SHP77 (cell line): ENCODE measurements at places on chromosomes 7 and 10.

DNA sequence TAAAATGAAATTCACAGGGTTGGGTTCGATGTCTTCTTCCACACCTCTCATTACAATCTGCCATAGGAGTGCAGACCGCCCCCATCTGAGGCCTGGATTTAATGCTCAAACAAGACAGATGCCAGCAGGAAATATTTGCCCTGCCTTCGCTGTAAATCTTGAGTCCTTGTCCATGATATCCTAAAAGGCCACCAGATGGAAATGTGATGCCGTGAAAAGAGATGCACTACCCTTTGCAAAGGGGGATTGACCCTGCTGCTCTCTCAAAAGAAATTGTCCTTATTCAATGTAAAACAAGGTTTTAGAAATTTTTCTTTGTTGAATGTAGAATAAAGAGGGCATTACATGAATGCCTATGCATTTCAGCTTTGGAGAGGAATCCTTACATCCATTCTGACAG is 37.5 kb downstream of the AGAP4 start:
- no peak for DNase-seq

- peak; percentile 6 for DNase-seq
Measured at GRCh38 chr7:144391823-144392255, 11.7 kb downstream of the NOBOX start.

DNA sequence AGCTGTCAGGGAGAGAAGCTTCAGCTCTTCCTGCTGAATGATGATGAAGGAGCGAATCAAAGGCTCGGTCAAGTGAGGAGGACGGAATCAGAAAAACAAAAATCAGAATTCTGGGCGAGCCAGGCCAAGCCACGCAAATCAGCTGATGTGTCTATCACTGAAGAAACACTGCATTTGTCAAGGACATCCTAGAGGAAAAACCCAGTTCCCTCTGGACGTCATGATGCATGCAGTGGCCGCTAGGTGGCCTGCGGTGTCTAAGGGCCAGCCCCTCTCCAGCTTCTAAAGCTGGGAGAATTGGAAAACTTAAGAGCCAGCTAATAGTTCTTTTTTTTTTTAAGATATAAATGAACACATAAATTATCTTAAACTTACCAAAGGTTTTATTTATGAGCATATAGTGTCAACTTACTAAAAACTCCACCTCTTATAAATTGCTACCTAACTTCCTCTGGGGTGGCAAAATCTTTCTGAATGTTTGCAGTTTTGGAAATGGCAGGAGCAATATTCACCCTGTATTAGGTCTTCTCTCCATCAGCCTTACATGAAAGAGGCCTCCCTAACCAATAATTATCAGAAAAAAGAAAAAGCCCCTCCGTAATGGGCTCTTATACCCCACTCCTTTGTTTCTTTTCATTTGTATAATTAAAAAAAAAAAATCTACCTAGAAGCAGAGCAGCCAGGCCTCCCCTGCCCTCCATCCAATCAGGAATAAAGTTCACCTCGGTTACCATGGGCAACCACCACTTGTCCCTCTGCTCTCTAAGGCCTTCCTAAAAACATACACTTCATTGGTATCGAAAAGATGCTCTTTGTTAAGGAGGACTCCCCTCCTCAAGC is 186.8 kb downstream of the USP6NL start:
- peak; percentile 65 for DNase-seq

DNA sequence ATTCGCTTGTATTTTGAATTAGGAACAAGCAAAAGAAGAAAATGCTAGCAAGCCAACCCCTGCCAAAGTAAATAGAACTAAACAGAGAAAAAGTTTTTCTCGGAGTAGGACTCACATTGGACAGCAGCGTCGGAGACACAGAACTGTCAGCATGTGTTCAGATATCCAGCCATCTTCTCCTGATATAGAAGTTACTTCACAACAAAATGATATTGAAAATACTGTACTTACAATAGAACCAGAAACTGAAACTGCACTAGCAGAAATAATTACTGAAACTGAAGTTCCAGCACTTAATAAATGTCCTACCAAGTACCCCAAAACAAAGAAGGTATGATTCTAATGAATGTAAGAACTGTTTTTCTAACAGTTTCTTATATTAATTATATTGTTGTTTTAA is 87.9 kb downstream of the KMT2E start:
- DNase-seq, result no peak

DNA sequence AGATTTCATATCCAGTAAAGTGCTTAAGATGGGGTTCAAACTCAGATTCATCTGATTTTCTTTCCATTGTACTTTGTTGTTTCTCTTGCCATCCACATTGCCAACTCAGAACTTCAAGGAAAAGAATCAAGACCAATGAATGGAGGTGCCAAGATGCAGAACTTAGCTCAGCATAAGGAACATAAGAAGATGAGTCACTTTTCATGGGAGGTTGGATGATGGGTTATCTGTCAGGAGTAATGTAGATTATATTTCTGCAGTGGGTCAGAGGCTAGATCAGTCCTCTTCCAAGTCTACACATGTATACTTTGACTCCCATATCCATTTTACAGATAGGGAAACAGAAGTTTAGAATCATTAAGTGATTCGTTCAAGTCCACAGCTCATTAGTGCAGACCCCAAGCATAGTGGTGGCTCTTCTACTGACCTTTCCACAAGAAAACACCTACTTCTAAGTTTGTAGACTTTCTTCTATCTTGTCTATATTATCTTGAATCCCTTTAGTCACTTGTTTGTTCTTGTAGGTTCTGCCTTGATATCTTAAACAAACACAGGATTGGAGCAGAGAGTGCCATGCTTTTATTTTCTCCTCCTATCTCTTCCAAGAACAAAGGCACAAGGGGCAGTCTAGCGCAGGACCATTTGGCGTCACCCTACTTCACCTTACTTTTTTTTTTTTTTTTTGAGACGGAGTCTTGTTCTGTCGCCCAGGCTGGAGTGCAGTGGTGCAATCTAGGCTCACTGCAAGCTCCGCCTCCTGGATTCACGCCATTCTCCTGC is 14.0 kb upstream of the ADD3 start:
- DNase-seq, result no peak

DNA sequence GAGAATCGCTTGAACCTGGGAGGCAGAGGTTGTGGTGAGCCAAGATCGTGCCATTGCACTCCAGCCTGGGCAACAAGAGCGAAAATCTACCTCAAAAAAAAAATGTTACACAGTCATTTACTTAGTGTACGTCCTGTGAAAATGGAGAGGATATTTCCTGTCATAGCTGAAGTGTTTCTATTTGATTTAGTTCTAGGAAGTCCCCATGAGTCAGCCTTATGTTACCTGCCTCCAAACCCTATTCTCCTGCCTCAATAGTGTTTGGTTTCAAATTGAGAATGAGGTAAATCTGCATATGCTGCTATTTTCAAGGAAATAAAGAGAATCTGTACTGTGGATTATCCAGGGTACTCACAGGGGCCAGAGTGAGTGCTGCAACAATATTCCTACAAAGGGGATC is 1284.5 kb upstream of the AUTS2 start:
- no peak for DNase-seq

- no peak for DNase-seq
Measured at GRCh38 chr10:11813855-11814567, 9.1 kb upstream of the PROSER2 start.

DNA sequence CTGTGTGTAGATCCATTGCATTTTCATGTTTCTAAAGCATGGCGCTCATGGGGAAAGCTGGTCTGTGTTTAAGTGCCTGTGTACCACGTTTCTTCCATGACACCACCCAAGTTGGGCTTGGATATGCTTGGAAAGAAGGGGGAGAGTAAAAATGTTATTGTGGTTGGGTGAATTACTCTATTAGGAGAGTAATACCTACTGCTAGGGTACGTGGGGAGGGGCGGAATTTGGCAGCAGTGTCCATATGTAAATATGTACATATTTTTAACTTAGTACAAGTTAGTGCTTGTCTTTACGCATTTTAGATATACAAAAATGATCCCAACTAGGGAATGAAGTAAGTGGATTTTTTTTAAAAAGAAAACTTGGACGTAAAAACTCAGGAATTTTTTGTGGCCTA is 42.9 kb upstream of the SAMD8 start:
- DNase-seq, result no peak

- DNase-seq, result no peak
Measured at GRCh38 chr10:132162590-132163277, 24.0 kb upstream of the DPYSL4 start.

DNA sequence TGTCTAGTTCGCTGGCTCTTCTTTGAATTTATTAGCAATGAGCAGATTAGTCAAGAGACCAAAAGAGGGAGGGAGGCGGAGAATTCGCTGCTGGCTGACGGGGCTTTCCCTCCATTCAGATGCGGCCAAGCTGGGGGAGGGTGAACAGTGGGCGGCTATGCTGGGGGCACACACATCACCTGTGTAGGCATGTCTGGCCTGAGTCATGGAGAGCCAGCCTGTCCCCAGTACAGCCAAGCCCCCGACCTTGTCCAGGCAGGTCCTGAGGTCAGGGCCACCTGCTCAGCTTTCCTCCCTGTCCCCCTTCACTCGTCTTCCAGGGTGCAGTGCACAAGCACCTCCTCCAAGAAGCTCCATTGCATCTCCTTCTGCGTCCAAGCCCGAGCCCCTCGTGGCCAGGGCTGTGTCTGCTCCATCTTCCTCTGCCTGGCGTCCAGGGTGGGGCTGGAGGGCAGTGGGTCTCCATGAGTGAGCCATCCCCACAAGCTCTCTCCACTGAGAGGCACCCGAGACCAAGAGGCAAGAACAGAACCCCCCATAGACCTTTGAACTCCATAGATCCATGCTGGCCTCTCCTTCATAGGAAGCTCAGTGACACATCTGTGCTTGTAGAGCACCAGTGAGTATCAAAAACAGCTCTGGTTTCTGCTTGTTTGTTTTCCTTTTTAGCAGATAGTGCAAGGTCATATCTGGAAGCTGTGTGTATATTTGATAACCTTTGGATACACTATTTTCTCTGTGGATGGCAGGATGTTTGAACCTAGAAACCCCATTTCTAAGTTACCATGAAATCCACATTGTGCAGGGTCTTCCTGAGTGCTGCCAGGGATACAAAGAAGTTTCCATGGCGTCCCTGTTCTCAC is 1.9 kb upstream of the DEPP1 start:
- no peak for DNase-seq

GRCh38 chr10:87804939-87805569 is 13.0 kb downstream of the ATAD1 start:
- DNase-seq, result no peak

DNA sequence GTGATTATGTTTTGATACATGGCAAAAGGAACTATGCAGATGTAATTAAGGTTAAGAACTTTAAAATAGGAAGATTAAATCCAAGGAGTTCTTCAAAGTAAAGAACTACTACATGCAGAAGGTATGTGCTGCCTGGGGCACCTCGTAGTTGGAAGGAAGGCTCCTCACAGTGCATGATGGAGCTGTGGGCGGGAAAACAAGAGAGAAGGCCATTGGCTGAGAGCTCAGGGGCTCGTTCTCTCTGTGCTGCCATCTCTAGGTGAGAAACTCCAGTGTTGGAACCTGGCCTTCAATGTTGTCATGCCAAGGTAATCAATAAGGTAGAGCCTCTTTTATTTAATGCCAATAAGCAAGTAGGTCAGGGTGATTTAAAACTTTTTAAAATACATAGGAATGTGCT is 391.4 kb upstream of the ETV1 start:
- no peak for DNase-seq

GRCh38 chr7:151082141-151083070 is 887 bp downstream of the TMUB1 start:
- DNase-seq, result no peak

- no peak for DNase-seq
Measured at GRCh38 chr10:98582363-98582762, 135.6 kb upstream of the HPS1 start.

DNA sequence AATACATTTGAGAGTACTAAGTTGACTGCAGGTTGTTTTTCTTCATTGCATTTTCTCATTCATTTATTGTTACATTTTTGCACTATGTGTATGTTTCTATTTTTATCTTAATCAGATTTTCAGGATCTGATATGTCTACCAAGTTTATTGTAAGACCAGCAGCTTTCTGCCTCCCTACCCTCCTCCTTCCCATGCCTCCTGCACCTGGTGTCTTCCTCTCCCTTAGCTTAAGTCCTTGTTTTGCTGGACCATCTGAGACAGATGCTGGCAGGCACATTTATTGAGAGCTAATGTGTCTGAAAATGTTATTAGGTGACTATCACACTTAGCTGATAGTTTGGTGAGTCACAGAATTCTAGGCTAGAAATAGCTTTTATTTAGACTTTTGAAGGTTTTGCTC is 79.6 kb downstream of the ANLN start:
- DNase-seq, result no peak

GRCh38 chr7:960269-960871 is 5.9 kb upstream of the ADAP1 start:
- DNase-seq, result no peak

- DNase-seq, result no peak
Measured at GRCh38 chr10:14523286-14523685, 192.6 kb upstream of the FRMD4A start.

DNA sequence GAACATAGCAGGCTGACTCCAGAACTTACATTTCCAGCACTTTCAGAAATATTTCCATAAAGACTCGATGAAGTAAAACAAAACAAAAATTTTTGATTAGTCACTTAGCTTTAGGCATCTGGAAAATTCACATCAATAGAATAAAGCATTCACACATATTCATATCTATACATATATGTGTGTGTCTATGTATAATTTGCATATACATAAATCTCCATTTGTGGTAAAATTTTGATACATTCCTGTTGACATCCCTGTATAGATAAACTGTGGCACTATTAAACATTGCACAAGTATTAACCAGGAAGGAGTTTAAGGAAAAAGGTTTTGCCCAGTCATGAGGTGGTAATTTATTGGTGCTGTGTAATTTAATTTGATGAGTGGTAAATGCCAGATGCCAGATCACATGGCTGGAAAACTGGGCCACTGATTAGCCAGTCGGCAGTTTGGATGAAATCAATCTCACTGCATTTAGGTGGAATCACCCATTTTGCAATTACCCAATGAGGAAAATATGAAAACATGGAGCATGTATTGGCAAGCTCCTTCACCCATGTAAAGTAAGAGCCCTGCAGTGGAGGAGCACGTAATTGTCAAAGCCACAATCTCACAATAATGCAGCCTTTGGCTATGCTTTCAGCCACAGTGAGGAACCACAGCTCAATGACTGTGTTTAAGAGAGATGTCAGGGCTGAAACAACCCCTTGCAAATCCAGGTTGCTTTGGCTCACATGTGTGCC is 294.6 kb downstream of the RNLS start:
- no peak for DNase-seq

- DNase-seq, result no peak
Measured at GRCh38 chr7:45033261-45033930, 33.4 kb downstream of the CCM2 start.

DNA sequence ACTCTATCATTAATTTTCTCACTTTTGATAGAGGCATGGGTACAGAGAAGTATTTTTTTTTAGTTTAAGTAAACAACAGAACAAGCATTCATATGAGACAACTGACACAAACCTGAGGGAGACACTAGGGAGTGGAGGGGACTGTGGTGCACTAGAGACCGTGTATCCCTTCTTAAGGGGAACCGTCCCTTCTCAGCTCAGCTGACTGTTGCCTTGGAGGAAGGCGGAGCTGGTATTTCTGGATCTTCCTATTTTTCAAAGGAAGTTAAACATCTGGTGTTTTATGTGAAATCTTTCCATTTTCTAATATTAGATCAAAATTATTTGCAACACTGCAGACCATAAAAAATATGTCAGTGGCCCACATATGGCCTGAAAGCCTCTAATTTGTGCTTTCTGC is 113.6 kb upstream of the MACROH2A2 start:
- no peak for DNase-seq
